ENCODE measurements at places on chromosomes 1 and 21.

- DNase-seq: no peak
Measured at GRCh38 chr1:202804126-202804525, 4.1 kb downstream of the KDM5B start.

DNA sequence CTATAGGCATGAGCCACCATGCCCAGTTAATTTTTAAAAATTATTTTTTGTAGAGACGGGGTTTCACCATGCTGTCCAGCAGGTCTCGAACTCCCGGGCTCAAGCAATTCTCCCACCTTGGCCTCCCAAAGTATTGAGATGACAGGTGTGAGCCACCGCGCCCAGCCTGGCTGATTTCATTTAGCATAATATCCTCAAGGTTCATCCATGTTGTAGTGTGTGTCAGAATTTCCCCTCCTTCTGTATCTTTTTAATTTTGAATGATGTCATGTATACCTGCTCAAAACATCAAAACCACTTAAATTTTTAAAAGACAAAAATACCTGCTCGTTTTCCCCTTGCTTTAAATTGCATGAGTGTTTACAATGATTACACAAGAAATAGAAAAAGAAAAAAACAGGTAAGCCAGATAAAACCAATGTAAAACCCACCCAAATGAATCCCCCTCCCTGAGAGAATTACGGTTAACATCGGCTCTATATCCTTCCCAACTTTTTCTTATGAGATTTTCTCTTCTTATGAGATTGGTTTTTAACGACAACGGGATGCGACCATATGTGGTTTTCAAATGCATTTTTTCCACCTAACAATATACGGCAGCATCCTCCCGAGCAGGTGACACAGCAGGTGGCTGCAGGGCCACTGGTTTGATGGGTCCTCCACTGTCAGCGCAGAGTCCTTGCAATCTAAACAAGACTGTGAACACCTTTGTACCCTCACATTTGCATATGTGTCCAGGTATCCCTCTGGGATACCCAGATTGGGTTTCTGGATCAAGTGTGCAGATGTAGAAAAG is 22.1 kb downstream of the IFFO2 start:
- DNase-seq: no peak

DNA sequence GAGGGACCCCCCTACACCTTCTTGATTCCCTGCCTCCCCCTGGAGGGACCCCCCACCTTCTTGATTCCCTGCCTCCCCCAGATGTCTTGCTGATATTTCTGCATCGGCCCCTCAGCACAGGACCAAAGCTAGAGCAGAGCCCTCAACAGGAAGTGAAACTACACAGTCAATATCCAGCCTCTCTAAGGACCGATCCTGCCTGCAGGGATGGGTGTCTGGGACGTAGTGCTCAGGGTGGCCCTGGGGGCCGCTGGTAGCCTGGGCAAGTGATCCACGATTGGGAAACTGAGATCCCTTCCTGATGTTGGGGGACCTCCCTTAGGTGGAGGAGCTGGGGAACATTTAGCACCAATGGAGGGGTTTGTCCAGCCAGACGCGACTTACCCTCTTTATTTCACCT is 3.9 kb upstream of the LEFTY2 start:
- DNase-seq: no peak

- no peak for DNase-seq
Measured at GRCh38 chr1:90319918-90320317, 325.0 kb downstream of the ZNF326 start.

DNA sequence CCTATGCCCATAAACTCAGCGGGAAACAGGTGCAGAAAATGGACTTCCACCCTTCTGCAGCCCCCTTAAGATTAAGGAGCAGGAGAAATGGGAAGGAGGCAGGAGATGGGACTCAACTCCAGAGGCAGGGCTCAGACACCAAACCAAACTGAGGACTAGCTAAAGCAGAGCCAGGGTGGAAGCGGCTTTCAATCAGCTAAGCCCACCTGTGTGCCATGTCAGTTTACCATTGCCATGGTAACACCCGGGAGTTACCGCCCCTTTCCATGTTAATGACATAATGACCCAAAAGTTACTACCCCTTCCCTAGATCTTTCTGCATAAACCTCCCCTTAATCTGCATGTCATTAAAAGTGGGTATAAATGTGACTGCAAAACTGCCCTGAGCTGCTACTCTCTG is 653.5 kb downstream of the PTPRU start:
- no peak for DNase-seq

GRCh38 chr1:115680730-115681111 is 39.0 kb downstream of the VANGL1 start:
- no peak for DNase-seq

All from activated CD4-positive, alpha-beta T cell treated with anti-CD3 and anti-CD28 coated beads, Interleukin-2, Interleukin-4, amounts not matched to agents 100 ng/mL and 50 ng/mL, durations not matched to agents 16 hours and 8 hours (primary cell).